Fibroblast of lung (primary cell): ENCODE measurements at places on chromosomes 2 and 18. TPM values are rescaled to one million over a fixed set of nuclear protein-coding genes. Genes with fewer than 3 reads are reported as not detected.

AP1S3 gene
- total RNA-seq, result 3.3 TPM in 2 replicates

DNAH7 gene
- total RNA-seq, result 0.77 and 0.99 TPM in 2 replicates

GRCh38 chr2:159606287-159606686 is 10.1 kb downstream of the BAZ2B start:
- no peak for DNase-seq

- DNase-seq, result peak; percentile 26
Measured at GRCh38 chr18:41842886-41843285, 112.1 kb upstream of the PIK3C3 start.
